Stimulated activated CD8-positive, alpha-beta memory T cell treated with anti-CD3 and anti-CD28 coated beads, Interleukin-15, amount 100 ng/mL, for 1 hour (primary cell): ENCODE measurements at places on chromosomes 5 and 9.

- DNase-seq, result no peak
Measured at GRCh38 chr5:154995679-154996078, 17.9 kb upstream of the KIF4B start.

- no peak for DNase-seq
Measured at GRCh38 chr9:95605816-95606488, 89.2 kb upstream of the PTCH1 start.

DNA sequence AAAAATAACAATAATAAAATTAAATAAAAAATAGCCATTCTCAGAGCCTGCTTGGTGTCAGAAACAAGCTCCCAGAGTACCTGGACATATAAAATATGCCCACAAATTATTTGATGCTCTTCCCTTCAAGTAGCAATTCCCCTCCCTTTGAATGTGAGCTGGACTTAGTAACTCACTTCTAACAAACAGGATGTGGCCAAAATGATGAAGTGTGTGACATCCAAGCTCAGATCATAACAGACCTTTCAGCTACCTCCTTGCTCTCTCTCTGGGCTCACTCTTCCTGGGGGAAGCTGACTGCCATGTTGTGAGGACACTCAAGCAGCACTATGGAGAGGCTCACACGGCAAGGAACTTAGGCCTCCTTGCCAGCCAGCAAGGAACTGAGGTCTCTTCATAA lies 69.0 kb downstream of the SPRY4 start:
- DNase-seq, result no peak

DNA sequence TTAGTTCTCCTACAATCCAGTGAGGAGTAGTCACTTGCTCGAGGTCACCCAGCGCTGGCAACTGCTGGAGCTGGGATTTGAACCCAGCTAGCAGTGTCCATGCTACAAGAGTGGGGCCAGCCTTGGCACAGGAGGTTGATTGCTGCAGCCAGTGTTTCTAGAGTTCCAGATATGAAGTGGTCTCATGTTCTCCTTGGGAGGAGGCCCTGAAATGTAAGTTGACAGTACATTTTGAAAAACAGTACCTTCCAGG lies 802 bp downstream of the CCDC107 start:
- no peak for DNase-seq

DNA sequence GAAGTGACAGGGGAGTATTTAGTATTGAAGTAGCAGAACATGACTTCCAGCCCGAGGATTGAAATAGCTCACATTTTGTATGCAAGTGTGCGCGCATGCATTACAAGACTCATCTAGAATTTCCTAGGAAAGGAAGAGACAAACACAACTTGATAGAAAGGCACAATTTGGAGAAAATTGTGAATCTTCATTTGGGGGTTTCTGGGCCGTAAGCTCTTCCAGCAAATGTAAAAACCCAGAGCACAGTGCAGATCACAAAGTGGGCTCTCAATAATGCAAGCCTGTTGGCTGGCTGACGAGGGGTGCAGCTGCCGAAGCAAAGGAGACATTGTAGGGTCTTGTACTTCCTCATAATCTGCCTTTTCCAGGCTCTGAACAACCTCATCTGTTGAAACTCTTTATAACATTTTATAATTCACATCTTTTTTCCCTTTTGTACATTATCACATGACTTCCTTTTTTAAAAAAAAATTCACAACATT lies 109.0 kb downstream of the BAAT start:
- DNase-seq, result no peak

DNA sequence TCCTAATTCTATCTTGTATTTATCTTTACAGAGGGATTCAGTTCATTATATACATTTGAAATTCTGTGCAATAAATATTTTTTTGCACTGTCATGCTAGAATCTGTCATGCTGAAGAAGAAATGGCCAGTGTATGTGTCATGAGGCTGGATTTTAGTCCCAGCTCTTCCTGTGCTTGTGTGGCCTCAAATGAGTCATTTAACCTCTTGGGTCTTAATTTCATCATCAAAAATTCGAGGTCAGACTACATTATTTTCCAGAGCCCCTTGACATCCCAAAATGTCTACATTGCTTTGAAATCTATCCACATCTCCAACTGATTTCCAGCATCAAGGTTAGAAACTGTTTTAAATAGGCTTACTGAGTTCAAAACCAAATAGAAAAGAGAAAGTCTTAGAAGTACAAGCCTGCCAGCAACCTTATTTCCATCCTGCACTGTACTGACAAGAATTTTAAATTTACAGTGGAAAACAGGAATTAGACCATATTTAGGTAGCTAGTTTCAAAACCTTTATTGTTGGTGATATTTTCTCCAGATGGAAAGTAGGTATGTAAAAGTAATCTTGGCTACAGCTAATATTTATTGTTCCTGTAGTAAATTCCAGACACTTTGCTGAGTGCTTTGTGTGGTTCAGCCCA lies 96.7 kb upstream of the MAMDC2 start:
- DNase-seq, result no peak

GRCh38 chr9:112262577-112262976 lies 70.8 kb downstream of the PTBP3 start:
- no peak for DNase-seq

DNA sequence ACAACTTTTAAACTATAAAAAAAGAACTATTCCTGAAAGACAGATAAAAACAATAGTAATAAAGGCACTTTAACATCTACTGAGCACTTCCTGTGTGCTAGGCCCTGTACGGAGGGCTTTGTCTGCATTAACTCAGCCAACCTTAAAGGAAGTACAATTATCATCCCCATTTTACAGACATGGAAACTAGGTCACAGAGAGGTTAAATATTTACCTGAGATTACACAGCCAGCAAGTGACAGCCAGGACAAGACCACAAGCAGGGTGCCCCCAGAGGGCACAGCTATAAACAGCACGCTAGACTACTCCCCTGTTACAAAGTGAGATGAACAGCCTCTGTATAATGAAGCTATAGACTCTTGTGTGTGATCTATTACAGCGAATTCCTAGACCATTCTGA lies 25.5 kb downstream of the DDX31 start:
- no peak for DNase-seq

DNA sequence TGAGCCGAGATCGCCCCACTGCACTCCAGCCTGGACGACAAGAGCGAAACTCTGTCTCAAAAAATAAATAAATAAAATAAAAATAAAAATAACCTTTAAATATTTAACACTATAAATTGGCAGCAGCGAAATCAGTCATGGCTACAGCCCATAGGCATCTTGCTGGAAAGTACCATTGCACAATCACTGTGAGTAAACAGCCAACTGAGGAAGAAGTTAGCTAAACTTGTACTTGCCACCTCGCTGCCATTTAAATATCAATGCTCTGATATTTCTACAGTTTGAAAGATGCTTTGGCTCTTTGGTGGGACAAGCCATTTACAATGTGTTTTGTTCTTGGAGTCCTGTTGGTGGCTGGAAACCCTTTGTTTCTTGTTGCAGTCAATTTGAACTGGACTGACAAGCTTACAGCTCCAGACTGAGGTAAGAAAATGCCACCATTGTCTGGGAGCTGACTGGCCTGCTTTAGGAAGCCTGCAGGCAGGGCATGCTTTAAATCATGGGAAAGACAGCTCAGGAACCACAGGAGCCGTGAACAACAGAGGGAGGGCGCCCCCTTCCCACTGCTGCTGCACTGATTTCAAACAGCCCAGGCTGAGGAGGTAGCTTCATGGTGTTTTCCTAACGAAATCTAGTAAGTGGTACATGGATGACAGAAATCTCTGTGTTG lies 322.8 kb upstream of the RFX3 start:
- DNase-seq, result no peak

GRCh38 chr9:80158131-80158530 lies 586.4 kb downstream of the TLE4 start:
- no peak for DNase-seq

GRCh38 chr5:5678909-5679308 lies 256.4 kb downstream of the ICE1 start:
- DNase-seq, result no peak
